ENCODE measurements at places on chromosomes 5 and 9.

DNA sequence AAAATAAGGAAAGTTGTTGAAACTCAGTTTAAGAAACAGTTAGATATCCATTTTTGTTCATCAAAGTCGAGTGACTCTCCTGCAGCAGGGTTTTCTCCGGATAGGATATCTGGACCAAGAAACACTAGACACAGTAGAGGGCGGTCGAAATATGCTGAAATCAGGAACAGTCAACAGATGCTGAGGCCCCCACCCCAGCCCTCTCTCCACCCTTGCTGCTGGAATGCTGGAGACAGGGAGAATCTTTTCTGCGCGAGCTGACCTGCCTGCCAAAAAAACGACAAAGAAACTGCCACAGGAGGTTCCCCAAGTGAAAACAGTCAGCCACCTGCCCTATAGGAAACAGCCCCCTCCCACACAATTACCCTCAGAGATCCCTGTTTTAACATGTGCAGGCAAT, 4.3 kb upstream of the IL13 start:
- DNase-seq = no peak

- DNase-seq = no peak
Observed at GRCh38 chr5:149766460-149767280, 36.6 kb downstream of the PPARGC1B start.

GRCh38 chr5:15010936-15011335, 139.4 kb upstream of the ANKH start:
- no peak for DNase-seq

GRCh38 chr9:38086496-38086895, 17.5 kb upstream of the SHB start:
- no peak for DNase-seq

- DNase-seq = no peak
Observed at GRCh38 chr5:103357636-103358035, 99.1 kb downstream of the MACIR start.

GRCh38 chr9:107878462-107878861, 388.9 kb upstream of the KLF4 start:
- no peak for DNase-seq

Measured in heart right ventricle (tissue), 16 donors.